ENCODE measurements at places on chromosomes 12 and 14. TPM values are rescaled to one million over a fixed set of nuclear protein-coding genes. Genes with fewer than 3 reads are reported as not detected.

NYNRIN gene
- 0.32 TPM for total RNA-seq

MANSC1 gene
- total RNA-seq: 0.35 TPM

GRCh38 chr14:101775826-101776225, 14.3 kb downstream of the PPP2R5C start:
- no peak for DNase-seq

- no peak for DNase-seq
Observed at GRCh38 chr12:30144777-30145683, 361.3 kb upstream of the TMTC1 start.

DNA sequence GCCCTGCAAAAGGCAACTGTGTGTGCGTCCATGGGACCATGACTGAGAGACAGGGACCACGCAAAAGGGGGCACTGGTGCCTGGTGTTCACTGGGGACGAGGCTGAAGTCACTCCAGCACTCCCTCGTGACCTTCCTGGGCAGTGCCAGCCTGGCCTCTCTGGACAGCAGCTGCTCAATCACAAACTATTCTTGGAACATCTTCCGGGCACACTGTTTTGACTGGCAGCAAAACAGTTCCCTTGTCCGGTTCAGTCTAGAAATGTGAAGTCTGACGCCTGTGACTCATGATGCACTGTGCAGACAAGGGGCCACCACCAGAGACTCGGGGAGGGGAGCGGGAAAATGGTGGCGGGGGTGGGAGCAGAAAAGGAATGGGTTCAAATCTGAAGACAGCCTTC, 20.8 kb downstream of the SNRNP35 start:
- no peak for DNase-seq

DNA sequence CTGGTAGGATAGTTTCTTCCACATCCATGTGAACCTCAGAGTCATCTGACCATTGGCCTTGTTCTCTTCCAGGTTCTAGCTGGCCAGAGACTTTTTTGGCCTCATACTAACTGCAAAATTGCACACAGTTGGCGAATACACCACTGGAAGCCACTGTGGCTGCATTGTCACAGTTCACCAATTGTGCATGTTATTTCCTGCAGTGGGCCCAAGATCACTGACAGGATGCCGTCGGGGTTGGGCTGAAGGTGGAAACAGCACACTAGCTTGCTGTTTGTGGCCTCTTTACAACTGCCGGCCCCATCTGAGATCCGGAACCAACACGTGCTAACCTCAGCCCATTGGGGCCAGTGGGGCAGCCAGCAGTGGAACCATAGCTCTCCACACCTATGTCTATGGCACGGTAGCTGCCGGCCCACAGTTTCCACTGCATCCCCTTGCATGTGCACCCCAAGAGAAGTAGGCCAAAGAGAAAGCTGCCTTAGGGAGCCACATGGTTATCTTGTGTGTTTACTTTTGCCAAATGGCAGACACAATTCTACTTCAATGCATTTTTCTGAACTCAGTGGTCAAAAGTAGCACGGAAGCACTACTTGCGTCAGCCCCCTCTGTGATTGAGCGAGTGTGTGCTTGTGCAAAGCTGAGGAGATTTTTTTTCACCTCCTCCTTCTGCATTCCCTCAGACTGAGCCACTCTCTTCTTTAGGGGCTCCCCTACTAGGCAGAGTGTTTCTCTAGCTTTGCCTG, 464.0 kb downstream of the RAD51B start:
- peak; percentile 77 for DNase-seq

DNA sequence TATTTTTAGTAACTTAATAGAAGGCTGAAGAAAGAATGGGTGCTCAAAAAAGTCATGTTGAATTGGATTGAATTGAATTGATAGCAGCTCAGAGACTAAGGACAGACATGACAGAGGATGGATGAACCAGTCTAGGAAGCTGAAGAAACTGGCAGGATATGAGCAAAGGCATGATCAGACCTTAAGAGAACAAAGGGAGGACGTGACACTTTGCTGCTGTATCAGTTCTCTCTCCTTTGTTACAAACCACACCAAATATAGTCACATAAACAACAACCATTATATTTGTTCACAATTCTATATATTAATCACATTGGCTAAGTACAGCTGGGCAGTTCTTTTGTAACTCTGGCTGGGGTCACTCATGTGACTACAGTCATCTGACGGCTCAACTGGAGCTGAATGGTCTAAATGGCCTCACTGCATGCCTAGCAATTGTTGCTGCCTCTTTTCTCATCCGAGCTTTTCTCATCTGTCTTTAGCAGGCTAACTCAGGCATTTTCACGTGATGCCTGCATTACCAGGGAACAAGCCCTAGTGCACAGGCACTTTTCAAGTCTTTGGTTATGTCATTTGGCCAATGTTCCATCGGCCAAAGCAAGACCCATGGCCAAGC, 355.0 kb downstream of the ETNK1 start:
- no peak for DNase-seq
